ENCODE measurements at places on chromosomes 7 and 10.

GRCh38 chr7:27163288-27164044 is 1.9 kb downstream of the HOXA9 start:
- DNase-seq = no peak

GRCh38 chr10:62511238-62511637 is 137.1 kb downstream of the ZNF365 start:
- no peak for DNase-seq

DNA sequence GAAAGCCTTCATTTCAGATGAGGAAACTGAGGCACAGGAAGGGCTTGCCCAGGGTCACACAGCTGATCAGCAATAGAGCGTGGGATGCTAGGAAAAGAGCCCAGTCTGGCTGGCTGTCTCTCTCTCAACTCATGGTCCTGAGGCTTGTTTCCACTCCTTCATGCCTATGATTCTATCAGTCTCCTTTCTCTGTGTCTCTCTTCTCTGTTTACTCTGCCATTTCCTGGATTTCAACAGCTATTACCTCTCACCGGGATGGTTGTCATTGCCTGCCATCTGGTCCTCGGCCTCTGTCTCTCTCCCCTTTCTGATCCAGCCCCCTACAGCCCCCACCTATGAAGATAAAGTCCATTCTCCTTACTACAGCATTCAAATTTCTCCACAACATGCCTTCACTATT is 93.3 kb upstream of the AGBL3 start:
- DNase-seq = no peak

- no peak for DNase-seq
Observed at GRCh38 chr7:22577470-22578001, 77.5 kb upstream of the STEAP1B start.

DNA sequence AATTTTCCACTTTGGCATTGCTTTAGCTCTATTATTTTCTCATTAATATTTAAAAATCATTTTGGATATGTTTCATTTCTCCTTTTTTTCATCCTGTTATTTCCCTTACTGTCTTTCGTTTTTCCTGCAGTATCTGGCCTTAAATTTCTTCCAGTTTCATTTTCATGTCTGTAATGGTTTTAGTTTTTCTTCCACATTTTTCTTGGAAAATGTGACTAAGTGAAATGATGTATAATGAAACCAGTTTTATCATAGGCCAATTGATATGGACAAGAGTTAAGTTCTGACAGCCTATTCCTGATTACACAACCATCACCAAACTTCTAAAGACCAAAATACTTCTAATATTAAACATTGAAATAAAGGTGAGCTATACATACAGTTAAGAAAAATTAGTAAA is 158.5 kb downstream of the LHFPL3 start:
- DNase-seq = no peak

DNA sequence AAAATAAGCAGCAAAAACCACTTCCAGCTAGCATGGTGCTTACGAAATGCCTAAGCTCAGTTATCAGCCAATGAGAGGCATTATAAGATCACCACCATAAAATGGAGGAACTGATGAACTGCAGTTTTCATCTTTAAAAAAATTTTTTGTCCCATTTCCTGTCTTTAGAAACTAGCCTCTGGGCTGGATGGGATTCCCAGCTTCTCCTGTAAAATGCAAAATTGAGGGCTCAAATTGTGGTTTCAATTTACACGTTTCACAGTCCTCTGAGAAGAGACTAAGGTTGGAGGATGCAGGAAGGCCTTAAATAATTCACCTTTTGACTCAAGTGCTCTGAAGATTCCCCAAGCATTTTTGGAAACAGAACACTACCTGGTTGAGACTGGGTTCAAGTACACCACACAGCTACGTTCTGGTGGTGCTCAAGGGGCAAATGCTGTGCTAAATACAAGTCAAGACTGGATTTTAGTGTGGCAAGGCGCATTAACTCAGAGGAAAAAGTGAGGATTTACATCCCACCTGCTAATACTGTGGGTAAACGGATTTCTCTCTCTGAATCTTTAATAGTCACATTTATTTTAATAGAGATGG is 951 bp downstream of the ZNF25 start:
- DNase-seq = peak; percentile 29

DNA sequence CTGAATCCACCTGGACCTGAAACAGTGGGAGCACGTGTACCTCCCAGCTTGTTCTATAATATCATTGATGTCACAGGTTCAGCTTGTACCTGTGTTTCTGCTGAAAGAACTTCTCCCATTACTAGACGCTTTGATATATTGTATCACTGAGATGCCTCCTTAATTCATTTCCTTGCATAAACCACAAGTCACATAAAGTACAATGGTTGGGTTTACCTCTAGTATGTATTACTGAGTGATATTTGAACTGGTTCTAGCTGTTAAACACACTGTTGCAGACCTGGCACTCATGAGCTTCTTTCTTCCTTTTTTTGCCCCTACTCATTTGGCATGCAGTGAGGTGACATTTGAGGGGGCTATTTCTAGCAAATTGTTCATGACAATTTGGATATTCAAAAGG is 106.6 kb upstream of the KLF14 start:
- no peak for DNase-seq

GRCh38 chr7:82778021-82778420 is 334.4 kb upstream of the CACNA2D1 start:
- DNase-seq = no peak

DNA sequence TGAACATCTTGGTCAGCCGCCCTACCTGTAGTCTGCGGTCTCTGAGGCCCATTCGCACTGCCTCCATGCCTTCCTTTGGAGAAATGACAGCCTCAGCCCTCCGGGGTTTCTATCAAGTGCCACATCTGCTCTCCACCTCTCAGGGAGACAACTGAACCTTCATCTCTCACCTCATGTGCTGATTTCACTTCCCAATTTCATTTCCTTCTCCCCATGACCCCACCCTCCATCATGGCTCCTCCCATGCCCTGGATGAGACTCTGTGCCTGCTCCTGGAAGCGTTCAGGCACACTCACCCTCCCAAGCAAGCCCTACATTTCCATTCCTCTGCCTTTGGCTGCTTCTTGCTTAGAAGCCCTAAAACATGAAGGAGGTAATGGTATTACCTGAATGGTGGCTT is 7.8 kb upstream of the SCD start:
- DNase-seq = no peak

DNA sequence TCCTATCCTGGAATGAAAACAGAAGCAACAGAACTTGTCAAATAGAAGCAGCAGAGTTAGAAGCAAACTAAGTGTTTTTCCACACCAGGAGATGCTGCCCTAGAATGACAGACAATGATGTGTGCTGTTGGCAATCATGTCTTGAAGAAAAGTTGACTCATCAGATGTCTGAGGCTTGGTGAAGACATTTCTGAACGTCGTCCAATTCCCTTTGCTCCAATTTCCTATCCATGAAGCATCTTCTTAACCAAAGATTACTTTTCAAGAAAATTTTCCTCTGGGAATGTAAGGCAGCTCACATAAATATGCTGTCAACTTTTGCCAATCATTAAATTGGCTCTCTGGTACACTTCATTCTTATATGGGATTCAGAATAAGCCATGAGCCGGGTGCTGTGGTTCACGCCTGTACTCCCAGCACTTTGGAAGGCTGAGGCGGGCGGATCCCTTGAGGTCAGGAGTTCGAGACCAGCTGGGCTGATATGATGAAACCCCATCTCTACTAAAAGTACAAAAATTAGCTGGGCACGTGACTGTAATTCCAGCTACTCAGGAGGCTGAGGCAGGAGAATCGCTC is 34.6 kb downstream of the MALSU1 start:
- no peak for DNase-seq

DNA sequence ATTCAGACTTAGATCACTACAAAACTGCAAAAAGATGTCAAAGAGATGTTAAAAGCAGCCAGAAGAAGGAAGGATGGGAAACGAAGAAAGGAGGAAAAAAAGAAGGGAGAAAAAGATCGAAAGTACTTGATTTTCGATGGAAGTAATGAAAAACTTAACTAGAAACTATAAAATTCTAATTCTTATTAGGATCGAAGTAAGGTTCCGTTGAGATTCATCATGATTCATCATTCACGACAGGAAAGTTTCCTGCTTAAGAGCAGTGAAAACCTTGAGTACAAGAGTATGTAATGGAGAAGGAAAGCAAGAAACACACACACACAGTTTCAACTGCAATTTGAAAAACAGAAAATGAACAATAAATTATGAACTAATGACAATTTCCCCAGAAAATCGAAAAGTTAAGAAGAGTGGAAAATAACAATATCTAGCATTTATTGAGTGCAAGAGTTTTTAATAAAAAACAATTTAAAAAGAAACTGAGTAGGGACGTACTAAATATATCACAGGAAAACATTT is 1.1 kb upstream of the ING3 start:
- DNase-seq = no peak

GRCh38 chr7:50580057-50580456 is 14.9 kb upstream of the DDC start:
- DNase-seq = no peak

GRCh38 chr10:16989826-16990293 is 139.8 kb downstream of the CUBN start:
- DNase-seq = no peak

DNA sequence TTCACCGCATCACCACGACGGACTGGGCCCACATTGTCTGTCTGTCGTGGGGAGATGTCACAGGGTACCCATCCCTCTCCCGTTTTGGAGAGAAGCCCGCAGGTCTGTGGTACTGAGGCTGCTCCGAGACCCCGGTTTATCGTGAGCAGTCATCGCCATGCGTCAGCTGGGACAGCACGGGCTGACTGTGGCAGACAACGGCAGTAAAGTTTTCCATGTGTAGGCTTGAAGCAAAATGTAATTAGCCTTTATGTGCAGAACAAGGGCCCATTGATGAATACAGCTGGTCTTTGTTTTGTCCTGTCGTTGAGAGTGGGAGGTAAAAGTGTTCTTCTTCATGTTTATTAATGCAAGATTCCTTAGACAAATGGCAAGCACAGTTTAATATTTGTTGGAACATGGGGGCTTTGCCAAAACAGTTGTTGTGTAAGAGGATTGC is 167.4 kb upstream of the SH2B2 start:
- no peak for DNase-seq

GRCh38 chr10:97256356-97256755 is 36.1 kb downstream of the ARHGAP19 start:
- DNase-seq = no peak

DNA sequence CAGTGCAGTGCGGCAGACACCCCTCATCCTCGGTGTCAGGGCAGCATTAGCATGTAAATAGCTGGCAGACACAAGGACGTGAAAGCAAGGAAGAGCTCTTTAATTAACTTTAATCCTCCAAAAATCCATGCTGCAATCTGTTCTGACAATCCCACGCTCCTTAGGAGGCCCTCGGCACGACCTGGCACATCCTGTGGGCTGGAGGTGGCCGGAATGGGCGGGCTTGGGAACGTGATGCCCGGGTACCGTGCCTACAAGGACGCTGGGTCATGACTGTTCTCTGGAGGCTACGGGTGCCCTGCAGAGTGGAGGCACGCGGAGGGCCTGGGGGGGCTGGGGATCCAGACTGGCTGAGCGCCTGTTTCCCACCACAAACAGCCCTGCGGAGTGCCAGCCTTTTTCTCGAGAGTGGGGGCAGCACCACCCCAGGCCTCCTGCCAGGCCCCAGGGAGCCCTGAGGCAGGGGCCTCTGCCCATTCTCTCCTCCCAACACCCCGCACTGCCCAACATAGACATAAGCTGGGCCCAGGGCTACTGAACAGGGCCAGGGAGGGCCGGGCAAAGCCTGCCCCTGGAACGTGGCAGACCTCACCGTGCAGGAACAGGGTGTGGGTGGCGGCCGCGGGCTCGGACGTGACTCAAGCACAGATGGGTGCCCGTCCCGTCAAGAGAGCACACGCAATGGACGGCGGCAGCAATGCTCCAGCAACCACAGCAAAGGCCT is 189.3 kb downstream of the MAD1L1 start:
- DNase-seq = no peak

DNA sequence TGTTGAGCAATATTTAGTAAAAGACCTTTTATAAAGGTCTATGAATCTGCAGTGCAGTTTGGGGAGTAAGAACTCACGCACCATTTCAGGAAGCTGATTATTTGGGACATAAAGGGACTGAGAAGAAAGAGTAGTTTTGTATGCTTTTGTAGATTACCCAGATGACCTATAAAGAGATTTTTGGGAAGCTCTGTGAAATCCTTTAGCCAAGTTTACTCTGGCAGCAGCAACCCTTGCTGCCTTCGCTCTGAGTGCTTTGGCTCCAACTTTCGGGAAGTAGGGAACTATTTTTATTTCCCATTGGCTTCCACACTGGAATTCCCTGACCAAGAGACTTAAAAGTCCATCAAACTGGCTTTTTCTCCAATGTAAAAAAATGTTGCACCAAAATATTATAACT is 1110.1 kb upstream of the PHF14 start:
- no peak for DNase-seq

DNA sequence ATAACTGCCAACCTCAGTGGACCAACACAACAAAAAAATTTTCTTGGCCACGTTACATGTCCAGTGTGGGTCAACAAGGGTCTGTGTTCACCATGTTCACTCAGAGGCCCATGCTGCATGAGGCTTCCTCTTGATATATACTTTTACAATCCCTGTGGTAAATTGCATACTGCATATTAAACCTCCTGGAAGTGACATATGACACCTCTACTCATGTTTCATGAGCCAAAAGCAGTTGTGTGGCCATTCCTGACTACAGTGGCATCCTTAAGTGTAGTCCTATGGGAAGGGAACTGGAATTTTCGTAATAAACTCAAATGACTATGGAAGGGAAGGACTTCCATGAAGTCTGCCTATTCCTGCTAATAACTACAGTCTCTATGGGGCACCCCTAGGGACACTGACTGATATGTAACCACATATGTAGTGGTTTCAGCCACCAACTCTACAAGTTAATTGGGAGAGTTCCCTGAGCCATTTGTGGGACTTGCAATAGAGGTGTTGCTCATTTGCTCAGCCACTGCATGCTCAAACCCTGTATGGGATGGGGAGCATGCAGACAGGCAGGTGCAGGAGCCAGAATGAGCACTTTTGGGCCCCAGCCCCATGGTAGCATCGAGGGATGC is 9.7 kb downstream of the DYNC1I1 start:
- DNase-seq = no peak

DNA sequence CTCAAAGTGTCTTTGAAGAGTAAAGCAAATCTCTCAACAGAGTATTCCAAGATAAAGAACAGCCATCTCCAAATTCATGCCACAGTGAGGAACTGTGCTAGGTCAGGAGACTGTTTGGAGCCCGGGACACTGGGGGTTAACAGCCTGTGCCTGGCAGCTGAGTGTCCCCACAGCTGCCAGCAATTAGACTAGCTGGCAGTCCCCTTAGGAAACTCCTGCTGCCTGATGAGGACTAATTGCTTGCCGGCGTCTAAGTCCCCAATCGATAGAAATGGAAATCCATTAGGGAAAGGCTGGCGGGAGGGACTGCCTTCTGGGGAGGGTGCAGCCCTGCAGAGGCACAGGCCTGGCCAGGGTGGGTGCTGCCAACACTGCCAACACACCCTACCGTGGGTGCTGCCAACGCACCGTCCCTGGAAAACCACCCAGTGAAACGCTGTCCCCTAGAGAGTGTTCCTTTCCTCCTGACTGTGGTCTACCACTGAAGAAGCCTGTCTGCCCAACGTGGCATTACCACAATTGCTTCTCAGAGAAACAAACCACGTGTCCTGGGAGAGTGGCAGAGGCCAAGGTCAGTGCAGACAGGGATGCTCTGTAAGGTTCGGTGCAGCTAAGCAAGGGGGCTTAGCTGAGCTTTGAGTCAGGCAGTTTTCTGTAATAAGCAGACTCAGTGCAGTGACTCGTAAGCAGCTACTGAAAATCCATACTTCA is 60.8 kb downstream of the XRCC2 start:
- DNase-seq = no peak

Data from CD4-positive, alpha-beta T cell treated with Interleukin-12 subunit alpha and Interleukin-12 subunit beta, for 1 hour (primary cell).